Upper lobe of right lung (tissue), 1 donor: ENCODE measurements at places on chromosomes 2 and 18. TPM values are rescaled to one million over a fixed set of nuclear protein-coding genes. Genes with fewer than 3 reads are reported as not detected.

The CRYGC gene
- not detected for total RNA-seq

The CPLX4 gene
- total RNA-seq = not detected

DNA sequence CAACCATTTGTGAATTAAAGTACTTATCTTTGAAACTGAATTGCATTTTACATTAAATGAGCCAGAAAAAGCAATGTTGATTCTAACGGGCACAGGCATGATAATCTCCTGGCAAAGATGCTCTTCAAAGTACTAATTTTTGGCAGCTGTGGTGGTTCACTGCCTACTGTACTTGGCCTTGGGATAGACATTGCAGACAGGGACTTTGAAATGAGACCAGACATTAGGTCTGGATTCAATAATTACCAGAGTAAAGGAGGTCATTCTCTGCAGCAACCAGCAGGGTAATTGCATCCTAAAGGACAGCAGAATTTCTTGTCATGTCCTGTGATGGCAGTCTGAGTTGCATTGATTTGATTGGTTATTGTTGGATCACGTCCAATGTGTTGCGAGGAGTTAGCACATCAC lies 986.5 kb downstream of the TDRD15 start:
- DNase-seq = no peak
- H3K27ac ChIP-seq = no peak overlapping the region
- H3K4me3 ChIP-seq = no peak overlapping the region
- no peaks in the 10 kb centered on the region for H3K27me3 ChIP-seq

DNA sequence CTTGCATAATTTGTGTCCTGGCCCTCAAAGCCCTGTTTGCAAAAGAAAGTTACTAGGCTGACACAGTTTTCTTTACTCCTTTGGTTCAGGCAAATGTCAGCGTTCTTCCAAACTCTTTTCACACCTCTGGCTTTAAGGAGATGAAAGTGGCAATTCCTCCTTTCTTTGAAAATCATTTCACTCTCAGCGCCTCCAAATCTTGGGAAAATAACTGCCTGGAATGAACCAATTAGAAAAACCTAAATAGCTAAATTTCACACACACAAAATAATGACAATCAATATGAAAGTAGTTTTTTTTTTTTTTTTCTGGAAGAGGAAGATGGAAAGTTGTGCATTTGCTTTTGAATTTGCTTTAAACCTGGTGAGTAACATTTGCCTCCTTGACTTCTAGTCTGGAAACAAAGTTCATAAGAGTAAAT lies 1.7 kb downstream of the MEIS1 start:
- H3K36me3 ChIP-seq = no peaks in the 10 kb centered on the region
- peaks cover 31% of the 10 kb centered on the region for H3K27me3 ChIP-seq

DNA sequence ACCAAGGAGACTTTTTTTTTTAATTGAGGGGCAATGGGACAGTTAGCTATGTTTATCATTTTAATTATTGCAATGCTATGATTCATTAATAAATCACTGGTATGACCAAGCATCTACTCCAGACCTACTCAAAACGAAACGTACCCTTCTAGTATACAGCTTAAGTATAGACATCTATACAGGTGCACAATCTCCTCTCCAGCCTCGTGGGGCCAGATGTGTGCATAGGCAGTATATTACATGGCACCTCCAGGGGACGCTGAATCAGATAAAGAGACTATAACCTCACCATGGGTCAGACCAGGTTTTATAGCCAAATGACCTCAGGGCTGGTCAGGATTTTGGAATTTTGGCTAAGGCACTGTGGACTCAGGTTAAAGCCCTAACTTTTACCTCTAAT lies 86.6 kb downstream of the SS18 start:
- DNase-seq = no peak
- no peaks in the 10 kb centered on the region for H3K4me1 ChIP-seq
- H3K36me3 ChIP-seq = no peaks in the 10 kb centered on the region
- H3K27me3 ChIP-seq = no peaks in the 10 kb centered on the region
- H3K4me3 ChIP-seq = no peak overlapping the region
